ENCODE measurements at places on chromosomes 16 and 17.

DNA sequence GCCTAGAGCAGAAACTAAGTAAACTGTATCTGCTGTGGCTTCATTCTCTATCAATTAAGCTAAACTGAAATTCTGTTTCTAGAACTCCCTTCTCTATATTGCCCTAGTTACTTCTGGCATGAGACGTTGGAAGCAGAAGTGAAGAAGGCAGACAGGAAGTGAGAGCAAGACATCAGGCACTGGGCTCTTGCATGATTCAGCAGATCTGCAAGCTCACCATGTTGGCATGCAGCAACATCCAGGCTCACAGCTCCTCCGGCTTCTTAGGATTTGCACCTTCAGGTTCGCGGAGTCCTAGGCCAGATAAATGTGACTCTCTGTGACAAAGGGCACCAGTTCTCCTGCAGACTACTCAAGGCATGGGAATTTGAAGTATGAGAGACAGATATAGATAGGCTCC is 148.3 kb downstream of the CDH8 start:
- DNase-seq, result no peak

GRCh38 chr16:22945361-22945760 is 131.4 kb downstream of the HS3ST2 start:
- no peak for DNase-seq

- no peak for DNase-seq
Measured at GRCh38 chr17:72425133-72425793, 304.4 kb downstream of the SOX9 start.

DNA sequence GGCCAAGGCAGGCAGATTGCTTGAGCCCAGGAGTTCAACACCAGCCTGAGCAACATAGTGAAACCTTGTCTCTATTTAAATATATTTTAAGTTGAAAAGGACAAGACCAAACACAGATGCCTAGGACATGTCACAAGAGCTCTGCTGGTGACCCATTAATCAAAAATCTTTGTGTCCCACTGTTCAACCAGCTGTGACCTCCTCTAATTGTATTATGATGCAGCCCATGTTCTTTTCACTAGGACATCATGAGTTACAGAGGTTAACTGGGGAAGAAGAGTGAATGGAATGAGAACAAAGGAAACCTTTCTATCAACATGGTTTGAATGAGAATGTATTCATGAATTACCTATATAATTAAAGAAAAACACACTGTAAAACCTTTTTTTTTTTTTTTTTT is 7.0 kb downstream of the EFTUD2 start:
- no peak for DNase-seq

GRCh38 chr17:57375770-57376225 is 119.5 kb downstream of the MSI2 start:
- DNase-seq, result no peak

DNA sequence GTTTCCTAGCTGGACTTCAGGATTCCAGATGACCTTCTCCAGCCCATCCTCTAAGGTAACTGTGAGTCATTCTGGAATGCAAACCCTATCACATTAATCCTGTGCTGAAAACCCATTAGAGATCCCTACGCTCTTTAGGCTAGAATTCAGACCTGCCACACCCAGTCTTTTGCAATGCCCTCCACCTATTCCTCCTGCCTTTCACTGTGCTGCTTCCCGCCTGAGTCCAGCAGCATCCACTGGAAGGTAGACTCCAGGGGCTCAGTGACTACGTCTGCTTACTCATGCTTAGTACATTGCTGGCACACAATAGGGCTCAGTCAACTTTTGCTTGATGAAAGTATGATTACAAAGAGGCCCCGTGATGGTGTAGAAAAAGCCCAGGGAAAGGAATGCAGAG is 121.1 kb downstream of the SPACA3 start:
- no peak for DNase-seq

- DNase-seq, result no peak
Measured at GRCh38 chr16:11393861-11394592, 48.8 kb downstream of the RMI2 start.

DNA sequence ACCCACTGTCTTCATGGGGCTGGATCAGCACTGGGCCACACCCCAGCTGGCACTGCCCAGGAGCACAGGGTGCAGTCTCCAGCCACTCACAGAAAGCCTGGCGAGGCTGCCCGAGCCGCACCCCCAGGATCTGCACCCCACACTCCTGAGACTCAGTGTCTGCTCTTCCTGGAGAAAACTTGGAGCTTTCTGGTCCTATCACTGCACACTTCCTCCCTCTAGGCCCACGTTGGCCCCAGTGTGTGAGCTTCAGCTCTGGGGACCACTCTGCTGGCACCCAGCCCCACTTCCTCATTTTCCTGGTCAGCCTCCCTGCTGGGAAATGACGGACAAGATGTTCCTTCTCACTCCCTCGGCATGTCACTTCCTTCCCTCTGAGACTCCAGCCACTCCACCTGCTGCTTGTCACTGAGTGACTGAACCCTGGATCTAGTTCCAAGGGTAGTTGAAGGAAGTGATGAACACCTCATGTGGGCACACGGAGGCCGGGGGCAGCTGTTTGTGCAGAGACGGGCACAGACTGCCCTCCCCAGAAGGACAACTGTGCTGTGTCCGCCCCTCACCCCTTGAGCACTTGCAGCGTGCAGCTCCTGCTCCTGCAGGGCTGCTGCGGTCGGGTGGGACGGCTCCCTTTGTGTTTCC is 29.0 kb downstream of the ZC3H18 start:
- no peak for DNase-seq

DNA sequence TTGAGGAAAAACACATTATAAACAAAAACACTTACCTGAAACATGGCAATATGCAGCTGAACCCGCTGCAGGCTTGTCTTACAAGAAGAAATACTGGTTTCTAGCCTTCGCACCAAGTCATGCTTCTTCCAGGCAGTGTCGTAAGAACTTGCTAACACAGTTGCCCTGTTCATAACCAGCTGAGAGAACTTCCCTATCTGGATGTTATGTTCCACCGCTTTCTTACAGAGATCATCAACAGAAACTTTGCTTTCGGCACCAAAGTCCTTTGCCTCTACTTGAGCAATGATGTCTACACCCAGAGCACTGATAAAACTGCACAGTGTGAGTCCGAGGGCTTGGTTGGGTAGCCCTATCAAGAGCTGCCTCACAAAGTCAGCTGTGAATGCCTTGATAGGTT is 27.9 kb upstream of the ARL6IP1 start:
- DNase-seq, result no peak

- no peak for DNase-seq
Measured at GRCh38 chr17:32498391-32498790, 11.6 kb downstream of the CDK5R1 start.

GRCh38 chr17:6523330-6523729 is 33.0 kb downstream of the PITPNM3 start:
- DNase-seq, result no peak

GRCh38 chr16:83619381-83620150 is 188.2 kb upstream of the HSBP1 start:
- DNase-seq, result no peak

- no peak for DNase-seq
Measured at GRCh38 chr17:63595132-63595531, 5.6 kb upstream of the TACO1 start.

DNA sequence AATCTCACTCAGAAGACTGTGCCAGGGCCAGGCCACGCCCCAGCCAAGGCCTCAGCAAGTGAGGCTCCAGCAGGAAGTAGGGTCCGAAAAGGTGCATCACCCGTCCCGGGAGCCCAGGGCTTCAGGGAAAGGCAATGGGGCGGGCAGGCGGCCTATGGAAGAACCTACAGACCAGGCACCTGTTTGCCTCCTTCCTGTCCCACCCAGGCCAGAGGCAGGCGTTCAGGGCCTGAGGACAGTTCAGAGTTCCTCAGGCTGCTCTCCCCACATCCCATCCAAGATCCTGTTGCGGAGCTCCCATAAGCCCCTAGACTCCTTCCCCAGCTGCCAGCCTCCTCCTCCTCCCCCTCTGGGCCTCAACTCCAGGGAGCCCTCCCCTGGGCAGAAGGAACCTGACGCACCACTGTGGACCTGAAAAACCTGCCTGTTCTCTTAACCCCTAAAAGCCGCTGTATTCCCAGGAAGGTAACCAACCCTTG is 2.3 kb downstream of the CLUH start:
- no peak for DNase-seq

All from SW 1271 (cell line).